Neuronal stem cell (in vitro differentiated cells): ENCODE measurements at places on chromosomes 13 and 19.

GRCh38 chr13:42696191-42696590 is 85.2 kb upstream of the FAM216B start:
- DNase-seq = no peak

DNA sequence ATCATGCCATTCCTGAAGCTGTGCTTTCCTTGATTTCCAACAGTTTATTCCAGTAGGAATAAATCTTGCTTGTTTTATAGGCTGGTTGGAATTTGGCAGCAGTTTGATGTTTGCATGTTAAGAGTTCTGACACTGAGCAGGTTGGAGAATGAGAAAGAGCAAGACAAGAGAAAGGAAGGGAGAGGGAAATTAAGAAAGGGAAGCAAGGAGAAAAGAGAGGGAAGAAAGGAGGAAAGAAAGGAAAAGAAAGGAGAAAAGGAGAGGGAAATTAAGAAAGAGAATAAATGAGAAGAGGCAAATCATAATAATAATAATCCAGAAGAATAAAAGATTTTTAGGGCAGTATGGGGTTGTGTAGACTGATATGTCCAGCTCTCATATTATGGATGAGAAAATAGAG is 28.4 kb upstream of the UQCRFS1 start:
- no peak for DNase-seq

GRCh38 chr19:49327878-49328544 is 3.0 kb upstream of the SLC6A16 start:
- DNase-seq = no peak

GRCh38 chr13:35630551-35631275 is 154.2 kb upstream of the MAB21L1 start:
- DNase-seq = peak; percentile 32

GRCh38 chr13:111161601-111162600 is 46.8 kb downstream of the ARHGEF7 start:
- no peak for DNase-seq

GRCh38 chr19:11069561-11069960 is 19.7 kb upstream of the LDLR start:
- no peak for DNase-seq

- DNase-seq = no peak
Measured at GRCh38 chr13:51740698-51741097, 63.3 kb downstream of the DHRS12 start.

DNA sequence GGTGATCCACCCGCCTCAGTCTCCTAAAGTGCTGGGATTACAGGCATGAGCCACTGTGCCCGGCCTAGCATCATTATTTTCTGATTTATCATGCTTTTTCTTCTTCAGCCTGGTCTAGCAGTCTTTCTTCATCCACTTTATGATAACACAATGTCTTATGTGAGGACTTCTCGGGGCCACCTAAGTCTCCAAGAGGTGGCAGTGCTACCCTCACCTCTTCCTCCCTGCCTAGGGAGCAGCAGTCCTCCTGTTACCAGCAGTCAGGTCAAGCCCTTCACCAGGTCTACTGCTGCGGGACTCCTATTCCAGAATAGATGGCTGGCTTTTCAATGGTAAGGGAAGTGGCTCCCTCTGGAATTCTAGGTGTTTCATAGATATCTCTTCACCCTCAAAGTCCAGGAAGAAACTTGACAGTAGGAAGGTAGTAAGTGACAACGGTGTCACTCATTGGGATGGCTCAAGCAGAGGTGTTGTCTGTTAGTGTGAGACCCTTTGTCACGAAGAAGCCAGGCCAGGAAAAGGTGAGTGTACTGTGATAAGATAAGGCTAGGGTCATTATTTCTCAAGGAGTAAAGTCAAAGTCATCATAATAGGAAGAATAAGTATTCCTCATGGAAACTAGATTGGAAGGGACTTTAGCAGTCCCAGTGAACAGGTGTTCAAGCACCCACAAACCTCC is 164.0 kb downstream of the KLF5 start:
- no peak for DNase-seq

GRCh38 chr13:73062468-73062867 is 3.7 kb downstream of the KLF5 start:
- DNase-seq = no peak

GRCh38 chr13:48727241-48728011 is 73.7 kb downstream of the CYSLTR2 start:
- DNase-seq = no peak

DNA sequence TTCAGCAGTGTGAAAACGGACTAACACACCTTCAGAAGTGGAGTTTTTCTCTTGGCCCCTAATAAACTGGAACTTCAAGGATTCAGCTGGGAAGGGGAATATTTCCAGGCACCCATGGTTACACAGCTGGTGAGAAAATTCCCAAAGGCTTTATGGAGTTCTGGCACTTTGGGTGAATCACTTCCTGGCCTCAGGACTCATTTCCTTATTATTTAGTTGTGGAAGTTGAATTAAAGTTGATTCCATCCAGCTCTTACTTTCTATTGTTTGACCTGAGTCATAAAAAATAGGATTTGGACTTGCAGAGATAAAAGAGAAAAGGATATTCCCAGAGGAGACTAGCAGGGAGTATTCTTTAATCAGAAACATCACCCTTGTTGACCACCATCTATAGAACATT is 882.1 kb downstream of the UQCRFS1 start:
- DNase-seq = no peak

DNA sequence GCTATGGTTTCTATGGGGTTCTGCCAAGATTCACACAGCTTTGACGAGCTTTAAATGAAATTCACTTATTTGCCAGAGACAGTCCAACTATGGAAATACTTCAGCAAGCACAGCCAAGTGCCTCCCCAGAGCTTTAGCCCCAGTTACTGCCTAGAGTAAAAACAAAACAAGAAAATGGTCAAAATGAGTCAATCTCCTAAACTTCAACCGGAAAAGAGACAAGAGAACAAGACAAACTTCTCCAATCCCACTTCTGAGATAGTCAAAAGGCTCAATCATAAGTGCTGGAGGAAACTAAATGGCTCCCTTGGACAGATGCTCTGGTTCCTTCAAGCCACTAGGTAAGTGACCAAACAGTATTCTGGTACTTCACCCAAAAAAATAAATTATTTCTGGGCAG is 65.8 kb downstream of the KATNAL1 start:
- no peak for DNase-seq

DNA sequence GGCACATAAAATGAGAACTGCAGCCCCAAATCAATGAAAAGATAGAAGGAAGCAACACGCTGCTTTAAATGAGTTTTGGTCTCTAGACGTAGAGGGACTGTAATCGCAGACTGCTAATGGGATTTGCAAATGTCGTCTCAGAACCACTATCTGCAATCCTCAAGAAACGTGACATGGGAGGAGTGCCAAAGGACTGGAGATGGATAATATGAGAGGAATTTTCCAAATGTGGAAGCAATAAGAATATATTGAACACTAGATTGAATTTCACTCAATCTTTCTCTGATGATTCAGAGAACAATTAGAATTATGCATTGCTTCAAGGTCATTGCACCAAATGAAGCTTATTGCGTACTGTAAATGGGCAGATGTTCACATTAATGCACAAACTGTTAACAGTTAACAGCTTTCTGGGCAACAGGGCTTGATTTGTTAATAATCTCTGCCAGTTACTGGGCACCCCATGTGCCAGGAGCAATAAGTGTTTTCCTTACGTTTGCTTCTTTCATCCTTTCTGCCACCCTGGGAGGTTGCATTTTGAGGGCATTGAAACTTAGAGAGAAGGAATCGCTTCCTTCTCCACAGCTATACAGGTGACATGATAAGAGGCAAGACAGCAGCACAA is 62.8 kb upstream of the WASF3 start:
- DNase-seq = no peak

DNA sequence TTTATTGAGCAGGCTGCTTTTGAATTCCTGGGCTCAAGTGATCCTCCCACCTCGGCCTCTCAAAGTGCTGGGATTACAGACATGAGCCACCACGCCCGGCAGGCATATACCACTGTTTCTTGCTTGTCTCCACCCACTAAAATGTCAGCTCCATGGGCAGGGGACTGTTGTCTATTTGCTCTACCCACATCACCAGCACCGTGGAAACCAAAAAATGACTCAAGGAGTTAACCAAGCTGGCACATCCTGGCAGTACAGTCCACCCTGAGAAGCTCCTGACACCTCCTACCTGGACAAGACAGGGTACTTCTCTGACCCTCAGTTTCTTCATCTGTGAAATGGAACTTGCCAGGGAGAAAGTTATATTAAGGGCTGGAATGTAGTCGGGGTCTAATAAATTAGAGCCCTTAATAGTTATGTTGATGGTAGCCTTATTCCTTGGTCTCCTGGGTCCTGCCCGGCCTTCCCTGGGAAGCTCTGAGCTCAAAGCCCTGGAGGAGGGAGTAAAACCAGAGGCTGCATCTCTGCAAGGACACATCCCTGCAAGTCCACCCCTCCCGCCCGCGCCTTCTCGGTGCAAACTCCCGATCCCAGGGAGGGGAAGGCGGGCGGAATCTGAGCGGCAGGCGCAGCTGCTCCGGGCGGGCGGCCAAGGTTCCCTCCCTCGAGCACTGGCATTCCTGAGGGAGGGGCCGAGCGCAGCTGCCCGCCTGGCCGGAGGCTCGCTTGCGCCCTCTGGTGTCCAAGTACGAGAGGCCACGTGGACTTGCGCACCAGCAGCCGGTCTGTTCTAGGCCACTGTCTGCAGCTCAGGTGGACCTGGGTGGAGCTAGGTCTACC is 14.1 kb downstream of the RDH8 start:
- peak; percentile 91 for DNase-seq

DNA sequence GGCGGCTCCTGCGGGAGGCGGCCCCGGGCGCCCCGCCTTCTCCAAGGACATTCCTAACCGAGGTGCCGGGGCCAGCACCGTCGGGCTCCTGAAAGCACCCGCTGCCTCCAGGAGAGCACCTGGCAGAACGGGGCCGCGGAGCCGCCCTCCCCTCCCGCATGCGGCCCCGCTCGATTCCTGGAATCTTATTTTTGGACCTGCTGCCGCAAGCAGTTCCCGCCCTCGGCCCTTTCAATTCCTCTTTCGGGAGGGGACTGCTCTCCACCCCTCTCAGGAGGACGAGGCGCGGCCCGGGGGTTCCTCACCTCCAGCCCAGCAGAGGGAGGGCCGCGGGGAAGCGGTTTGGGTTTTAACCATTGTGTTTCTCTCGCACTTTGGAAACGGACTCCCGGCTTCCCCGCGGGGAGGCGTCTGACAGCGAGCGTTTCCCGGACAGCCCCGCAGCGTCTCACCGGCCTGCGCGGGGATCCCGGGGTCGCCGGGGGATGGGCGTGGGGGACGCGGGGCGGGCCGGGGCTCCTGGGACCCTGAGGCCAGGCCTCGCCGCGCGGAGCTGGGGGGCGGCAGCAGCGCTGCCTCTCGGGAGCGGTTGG is 849 bp downstream of the GAS6 start:
- DNase-seq = no peak

GRCh38 chr13:43348397-43348796 is 325.0 kb downstream of the DNAJC15 start:
- DNase-seq = no peak

DNA sequence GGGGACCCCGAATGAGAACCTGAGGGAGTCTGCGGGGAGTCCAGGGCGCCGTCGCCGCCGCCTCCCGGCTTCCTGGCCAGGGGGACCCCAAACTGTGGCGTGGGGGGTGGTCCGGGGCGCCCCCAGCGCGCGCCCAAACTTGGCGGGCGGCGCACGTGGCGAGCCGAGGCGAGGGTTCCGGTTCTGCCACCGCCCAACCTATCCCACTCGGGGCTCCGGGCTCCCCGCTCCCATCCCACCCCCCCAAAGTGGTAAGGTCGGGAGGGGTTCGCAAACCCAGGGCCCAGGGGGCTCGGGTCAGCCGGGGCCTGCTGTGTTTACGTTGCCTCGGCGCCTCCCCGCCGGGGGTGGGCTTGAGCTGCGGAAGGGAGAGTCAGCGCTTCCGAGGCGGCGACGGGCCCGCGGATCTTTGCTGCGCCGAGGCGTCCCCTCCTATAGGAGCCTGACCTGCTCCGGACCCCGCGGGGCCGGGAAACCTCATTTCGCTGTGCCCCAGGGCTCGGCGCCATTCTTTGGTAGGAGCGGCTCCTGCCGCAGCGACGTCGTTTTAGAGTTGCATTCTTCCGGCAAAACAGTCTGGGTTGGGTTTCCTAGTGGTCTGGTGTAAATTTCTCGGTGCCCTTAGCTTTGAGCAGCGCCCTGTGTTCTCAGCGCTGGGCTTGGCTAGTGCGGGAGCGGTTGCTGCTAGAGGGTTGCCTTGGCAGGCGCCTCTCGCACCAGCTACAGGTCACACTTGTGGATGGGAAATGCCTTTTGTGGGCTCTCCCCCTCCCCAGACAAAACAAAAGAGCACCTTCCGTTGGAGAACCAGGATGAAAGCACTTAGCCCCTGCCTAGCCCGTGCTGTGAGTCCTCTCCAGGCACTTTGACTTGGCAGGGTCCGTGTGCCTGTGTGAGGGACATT is 1.2 kb downstream of the DAZAP1 start:
- peak; percentile 35 for DNase-seq

DNA sequence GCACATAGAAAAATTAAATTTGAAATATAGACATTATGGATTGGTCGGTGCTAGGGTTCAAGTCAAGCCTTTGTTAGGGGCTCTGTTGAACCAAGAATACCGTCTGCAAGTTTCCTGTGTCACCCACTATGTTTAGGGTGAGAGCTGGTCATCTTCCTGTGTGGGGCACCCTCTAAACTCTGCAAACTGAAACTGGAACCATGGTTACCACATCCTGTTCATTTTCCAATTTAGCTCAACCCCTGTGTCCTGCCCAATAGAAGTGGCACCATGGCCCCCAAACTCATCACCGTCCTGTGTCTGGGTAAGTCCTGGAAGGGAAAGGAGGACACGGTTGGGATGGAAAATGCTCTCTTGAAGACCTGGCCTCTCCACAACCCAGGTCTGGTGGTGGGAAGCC is 29.9 kb downstream of the LAIR2 start:
- DNase-seq = no peak

DNA sequence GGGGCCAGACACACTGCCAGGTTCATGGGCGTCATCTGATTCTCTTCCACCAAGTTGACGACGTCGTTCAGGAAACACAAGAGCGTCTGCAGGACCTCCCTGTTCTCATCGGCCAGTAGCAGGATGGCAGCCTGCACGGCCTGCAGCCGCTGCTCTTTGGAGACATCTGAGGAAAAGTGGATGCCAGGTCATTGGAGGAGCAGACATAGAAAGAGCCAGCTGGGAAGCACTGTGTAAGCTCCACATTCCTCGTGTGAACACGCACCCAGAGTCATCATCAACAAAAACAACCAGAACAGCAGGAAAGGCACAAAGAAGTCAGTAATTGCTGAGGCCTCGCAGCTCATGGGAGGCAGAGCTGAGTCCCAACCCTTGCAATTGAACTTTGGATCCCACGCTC is 96.5 kb downstream of the KL start:
- DNase-seq = no peak

- DNase-seq = no peak
Measured at GRCh38 chr13:90084684-90085290, 1262.7 kb upstream of the MIR17HG start.

GRCh38 chr13:29359181-29359580 is 236.3 kb downstream of the SLC7A1 start:
- DNase-seq = no peak

- no peak for DNase-seq
Measured at GRCh38 chr19:1865172-1866010, 2.0 kb upstream of the KLF16 start.

GRCh38 chr13:75932636-75933035 is 296.5 kb downstream of the LMO7 start:
- no peak for DNase-seq

- DNase-seq = no peak
Measured at GRCh38 chr19:35160629-35161433, 6.3 kb downstream of the FXYD5 start.
